Gastrocnemius medialis (tissue), 4 donors: ENCODE measurements at places on chromosomes 2 and 18. TPM values are rescaled to one million over a fixed set of nuclear protein-coding genes. Genes with fewer than 3 reads are reported as not detected.

The G6PC2 gene
- total RNA-seq: not detected

The GKN2 gene
- not detected for total RNA-seq

The MBOAT2 gene
- 5.6 TPM for total RNA-seq

The UGT1A3 gene
- total RNA-seq: not detected

The SLC16A14 gene
- total RNA-seq: 0.51 TPM

The DSC2 gene
- 0.76 TPM for total RNA-seq

GRCh38 chr2:61710711-61711110, 143.1 kb downstream of the FAM161A start:
- no peaks in the 10 kb centered on the region for H3K27me3 ChIP-seq

- no peak overlapping the region for H3K4me3 ChIP-seq
- peaks cover 13% of the 10 kb centered on the region for H3K4me1 ChIP-seq
- no peak overlapping the region for H3K27ac ChIP-seq
- no peaks in the 10 kb centered on the region for H3K36me3 ChIP-seq
- no peaks in the 10 kb centered on the region for H3K27me3 ChIP-seq
- DNase-seq: no peak
These were observed 93.6 kb downstream of the SH3BP4 start for GRCh38 chr2:235045336-235045972.

- H3K27ac ChIP-seq: no peak overlapping the region
- no peak overlapping the region for H3K4me3 ChIP-seq
- H3K36me3 ChIP-seq: no peaks in the 10 kb centered on the region
- H3K4me1 ChIP-seq: no peaks in the 10 kb centered on the region
These were observed 185.3 kb downstream of the ANKRD30B start for GRCh38 chr18:14933049-14933851.

GRCh38 chr2:239676716-239677452, 276.1 kb upstream of the HDAC4 start:
- no peak overlapping the region for H3K4me3 ChIP-seq
- H3K4me1 ChIP-seq: no peaks in the 10 kb centered on the region
- no peaks in the 10 kb centered on the region for H3K36me3 ChIP-seq
- no peaks in the 10 kb centered on the region for H3K27me3 ChIP-seq
- no peak for DNase-seq

DNA sequence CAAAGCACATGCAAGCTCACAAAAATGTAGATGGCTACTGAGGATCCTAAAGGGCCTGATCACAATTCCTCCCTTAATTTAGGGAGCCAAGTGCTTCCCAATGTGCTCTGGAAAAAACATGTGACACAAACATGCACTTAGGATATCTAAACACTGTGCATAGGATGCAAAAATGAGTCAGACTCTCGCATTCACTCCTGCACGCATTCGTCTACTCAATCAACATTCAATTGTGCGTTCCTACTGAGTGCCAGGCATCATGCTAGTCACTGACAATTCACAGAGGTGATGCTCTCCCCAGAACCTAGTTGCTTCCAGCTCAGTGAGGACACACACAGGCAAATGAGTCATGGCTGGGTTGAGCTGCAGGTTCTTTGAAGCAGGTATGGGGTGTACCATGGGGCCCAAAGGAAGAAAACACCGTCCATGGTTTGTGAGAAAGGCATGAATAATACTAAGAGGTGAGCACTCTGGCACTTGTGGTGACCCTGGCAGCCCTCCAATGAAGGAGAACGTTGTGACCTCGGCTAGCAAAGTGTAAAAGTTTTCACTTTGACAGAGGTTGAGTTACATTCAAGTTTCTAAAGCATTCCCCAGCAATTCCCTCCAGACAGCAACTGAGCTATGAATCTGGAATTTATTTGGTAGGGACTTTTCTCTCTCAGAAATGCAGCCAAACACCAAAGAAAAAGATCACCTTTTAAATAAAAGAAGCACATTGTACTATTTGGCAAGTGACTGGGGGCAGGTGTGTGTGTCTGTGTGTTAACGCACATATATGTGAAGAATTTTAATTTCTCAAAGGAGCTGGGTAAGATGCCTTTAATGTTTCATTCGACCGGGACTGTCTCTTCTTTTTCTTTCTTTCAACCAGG, 173.3 kb downstream of the ALPK2 start:
- H3K27me3 ChIP-seq: no peaks in the 10 kb centered on the region
- peak; percentile 23 for DNase-seq
- H3K27ac ChIP-seq: no peak overlapping the region
- no peak overlapping the region for H3K4me3 ChIP-seq
- peaks cover 21% of the 10 kb centered on the region for H3K4me1 ChIP-seq

The RESP18 gene
- total RNA-seq: not detected

GRCh38 chr2:9263428-9263827, 56.8 kb downstream of the ASAP2 start:
- H3K27me3 ChIP-seq: no peaks in the 10 kb centered on the region

- no peaks in the 10 kb centered on the region for H3K36me3 ChIP-seq
- no peak for DNase-seq
- H3K4me1 ChIP-seq: no peaks in the 10 kb centered on the region
These were observed 144.3 kb downstream of the INHBB start for GRCh38 chr2:120490091-120490798.

DNA sequence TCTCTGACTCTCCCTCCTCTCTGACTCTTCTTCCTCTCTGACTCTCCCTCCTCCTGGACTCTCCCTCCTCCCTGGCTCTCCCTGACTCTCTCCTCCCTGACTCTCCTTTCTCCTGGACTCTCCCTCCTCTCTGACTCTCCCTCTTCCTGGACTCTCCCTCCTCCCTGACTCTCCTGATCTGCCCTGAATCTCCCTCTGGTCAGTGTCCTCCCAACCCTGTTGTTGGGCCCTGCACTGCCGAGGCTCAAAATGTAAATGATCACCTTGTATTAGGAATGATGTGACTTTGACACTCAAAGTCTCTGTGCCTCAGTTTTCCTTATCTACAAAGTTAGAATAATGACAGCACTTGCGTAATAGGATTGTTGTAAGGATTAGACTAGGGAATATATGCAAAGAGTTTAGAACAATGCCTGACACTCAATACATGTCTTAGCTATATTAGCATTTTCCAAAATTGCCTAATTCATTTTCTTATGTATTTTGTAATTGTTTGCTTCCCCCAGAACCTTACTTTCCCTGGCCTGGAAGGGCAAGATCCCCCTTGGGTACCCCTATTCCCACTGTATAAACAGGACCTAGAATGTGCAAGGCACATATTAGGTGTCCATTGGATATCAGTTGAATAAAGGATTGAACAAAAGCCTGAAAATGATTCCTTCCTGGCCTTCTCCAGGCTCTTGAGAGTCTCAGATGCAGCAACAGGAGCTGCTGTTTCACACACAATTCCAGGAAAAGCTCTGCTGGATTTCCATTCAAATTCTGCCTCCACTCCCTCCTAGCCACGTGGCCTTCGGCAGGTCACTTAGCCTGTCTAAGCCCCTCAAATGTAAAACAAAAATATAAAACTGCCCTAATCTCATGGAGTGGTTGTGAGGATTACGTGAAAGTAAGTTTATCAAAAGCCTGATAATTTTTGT, 170.1 kb downstream of the INHBB start:
- H3K4me3 ChIP-seq: no peak overlapping the region
- H3K27me3 ChIP-seq: no peaks in the 10 kb centered on the region
- DNase-seq: no peak
- no peak overlapping the region for H3K27ac ChIP-seq
- H3K4me1 ChIP-seq: peaks cover 19% of the 10 kb centered on the region

The GPD2 gene
- 69.7 TPM for total RNA-seq

DNA sequence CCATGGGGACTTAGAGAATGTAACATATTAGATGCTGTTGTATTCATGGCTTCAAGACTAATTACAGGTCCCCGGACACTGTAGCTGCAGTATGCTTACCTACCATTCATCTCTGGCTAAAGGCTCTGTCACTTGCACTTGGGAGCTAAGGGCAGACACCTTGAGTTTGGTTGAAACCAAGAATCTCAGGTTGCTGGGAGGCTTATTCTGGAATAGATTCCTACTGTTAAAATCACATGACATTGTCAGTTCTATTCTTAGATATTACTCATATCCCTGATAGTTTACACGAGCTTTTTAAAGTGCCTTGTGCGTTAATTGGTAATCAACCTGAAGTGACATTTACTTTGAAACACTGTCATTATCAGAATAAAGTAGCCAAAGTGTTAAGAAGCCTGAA, 73.0 kb upstream of the EPB41L5 start:
- no peaks in the 10 kb centered on the region for H3K36me3 ChIP-seq
- H3K27ac ChIP-seq: peak overlapping the region; percentile 42
- no peak for DNase-seq
- peaks cover 11% of the 10 kb centered on the region for H3K4me1 ChIP-seq
- no peaks in the 10 kb centered on the region for H3K27me3 ChIP-seq
- H3K4me3 ChIP-seq: no peak overlapping the region

The FOXI3 gene
- total RNA-seq: not detected

GRCh38 chr2:226115832-226116200, 683.8 kb downstream of the IRS1 start:
- no peak for DNase-seq
- H3K27me3 ChIP-seq: no peaks in the 10 kb centered on the region
- peaks cover 9% of the 10 kb centered on the region for H3K4me1 ChIP-seq

- no peaks in the 10 kb centered on the region for H3K36me3 ChIP-seq
- no peak for DNase-seq
- H3K27me3 ChIP-seq: no peaks in the 10 kb centered on the region
- no peak overlapping the region for H3K4me3 ChIP-seq
These were observed 537.1 kb upstream of the ID2 start for GRCh38 chr2:8144785-8145184.

- peaks cover 7% of the 10 kb centered on the region for H3K36me3 ChIP-seq
- no peak for DNase-seq
- no peaks in the 10 kb centered on the region for H3K27me3 ChIP-seq
- H3K4me3 ChIP-seq: peak overlapping the region; percentile 38
These were observed 6.8 kb downstream of the RAB12 start for GRCh38 chr18:8616028-8616401.
